ENCODE measurements at places on chromosomes 12 and 14.

- DNase-seq: no peak
These were observed 46.3 kb downstream of the NTS start for GRCh38 chr12:85920324-85920947.

DNA sequence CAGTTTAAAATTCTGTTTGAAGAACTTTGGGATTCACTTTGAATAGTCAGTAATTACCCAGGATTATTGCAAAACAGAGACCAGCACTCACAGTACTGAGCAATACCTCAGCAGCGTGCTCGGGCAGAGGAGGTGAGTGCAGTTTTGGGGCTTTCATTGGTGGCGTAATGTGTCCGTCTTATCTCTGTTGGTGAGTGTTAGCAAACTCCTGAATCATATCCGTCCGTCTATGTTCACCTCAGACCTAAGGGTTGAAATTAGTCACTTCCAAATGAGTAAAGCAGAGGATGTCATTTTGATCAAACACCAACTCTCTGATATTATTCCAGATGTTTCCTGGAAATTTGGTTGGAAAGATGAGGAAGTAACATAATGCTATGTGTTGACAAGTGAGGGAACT lies 82.8 kb downstream of the BORCS5 start:
- DNase-seq: no peak

DNA sequence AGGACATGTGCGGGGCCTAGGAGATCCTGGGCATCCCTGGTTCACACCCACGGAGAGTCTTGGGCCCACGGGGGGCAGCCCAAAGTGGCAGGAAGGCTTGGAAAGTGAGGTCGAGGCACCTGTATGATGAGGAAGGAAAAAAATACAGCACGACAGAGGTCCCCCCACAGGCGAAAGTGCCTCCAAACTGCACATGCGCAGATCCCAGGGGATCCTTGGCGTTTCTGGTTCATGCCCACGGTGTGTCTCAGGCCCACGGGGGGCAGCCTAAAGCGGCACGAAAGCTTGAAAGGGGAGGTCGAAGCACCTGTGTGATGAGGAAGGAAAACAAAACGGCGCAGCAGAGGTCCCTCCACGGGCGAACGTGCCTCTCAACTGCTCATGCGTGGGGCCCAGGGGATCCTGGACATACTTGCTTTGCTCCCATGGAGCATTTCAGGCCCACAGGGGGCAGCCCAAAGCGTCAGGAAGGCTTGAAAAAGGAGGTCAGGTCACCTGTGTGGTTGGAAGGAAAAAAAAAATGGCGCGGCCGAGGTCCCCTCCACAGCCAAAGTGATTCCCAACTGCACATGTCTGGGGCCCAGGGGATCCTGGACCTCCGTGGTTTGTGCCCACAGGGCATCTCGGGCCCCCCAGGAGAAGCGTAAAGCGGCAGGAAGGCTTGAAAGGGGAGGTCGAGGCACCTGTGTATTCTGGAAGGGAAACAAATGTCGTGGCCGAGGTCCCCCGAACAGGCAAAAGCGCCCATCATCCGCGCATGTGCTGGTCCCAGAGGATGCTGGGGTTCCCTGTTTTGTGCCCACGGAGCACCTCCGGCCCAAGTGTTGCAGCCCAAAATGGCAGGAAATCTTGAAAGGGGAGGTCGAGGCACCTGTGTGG lies 582.6 kb downstream of the ALG10 start:
- DNase-seq: no peak

DNA sequence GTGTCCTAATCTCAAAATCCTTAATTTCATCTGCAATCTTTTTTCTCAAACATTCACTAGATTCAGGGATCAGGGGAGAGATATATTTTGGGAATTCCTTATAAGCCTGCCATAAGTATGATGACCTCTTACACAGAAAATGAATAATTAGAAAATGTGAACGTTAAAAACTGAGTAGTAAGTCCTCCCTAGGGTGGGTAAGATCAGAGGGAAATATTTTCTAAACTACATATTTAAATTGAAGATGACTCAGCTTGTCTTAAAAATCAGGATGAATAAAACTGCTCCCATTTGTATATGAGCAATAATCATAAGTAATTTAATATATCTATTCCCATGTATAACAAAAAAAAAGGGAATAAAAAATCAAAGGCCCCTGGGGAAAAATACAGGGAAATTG lies 935.5 kb downstream of the TMTC2 start:
- no peak for DNase-seq

DNA sequence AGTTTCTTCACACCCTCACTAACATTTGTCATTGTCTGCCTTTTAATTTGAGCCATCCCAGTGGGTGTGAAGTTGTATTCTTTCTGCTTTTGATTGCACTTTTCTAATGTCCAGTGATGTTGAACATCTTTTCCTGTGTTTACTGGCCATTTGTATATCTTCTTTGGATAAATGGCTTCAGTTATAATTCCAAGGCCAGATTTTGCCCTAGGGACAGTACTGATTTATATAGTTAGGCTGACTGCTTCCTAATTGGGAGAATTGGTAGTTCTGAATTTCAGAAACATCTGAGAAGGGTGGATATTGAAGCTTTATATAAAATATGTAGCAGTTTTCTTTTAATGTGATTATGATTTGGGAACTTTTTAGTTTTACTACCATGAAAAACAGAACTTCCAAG lies 97.4 kb downstream of the BORCS5 start:
- no peak for DNase-seq

GRCh38 chr12:109580684-109581333 lies 7.2 kb downstream of the MVK start:
- DNase-seq: no peak

GRCh38 chr12:66693901-66694513 lies 15.1 kb upstream of the GRIP1 start:
- DNase-seq: peak; percentile 28

DNA sequence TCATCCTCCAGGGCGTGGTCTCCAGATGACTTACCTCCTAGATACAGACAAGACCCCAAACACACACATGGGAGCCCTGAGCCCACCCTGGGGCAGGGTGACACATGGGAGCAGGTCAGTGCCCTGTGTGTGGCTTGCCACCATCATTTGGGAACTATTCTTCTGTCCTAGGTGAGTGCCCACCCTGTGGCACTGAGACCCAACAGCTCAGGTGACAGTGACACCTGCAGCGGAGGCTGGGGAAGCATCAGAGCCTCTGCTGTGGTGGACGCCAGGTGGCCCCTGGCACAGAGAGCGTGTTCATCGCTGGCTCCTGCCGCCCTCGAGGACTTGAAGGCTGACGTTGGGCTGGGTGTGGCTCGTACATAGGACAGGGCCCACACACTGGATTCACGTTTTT lies 23.0 kb downstream of the SFSWAP start:
- no peak for DNase-seq

GRCh38 chr14:104087505-104087904 lies 2.0 kb downstream of the ASPG start:
- no peak for DNase-seq

GRCh38 chr12:53805067-53805466 lies 53.3 kb upstream of the CISTR start:
- no peak for DNase-seq

GRCh38 chr12:93115198-93115601 lies 186.1 kb upstream of the EEA1 start:
- DNase-seq: no peak

- no peak for DNase-seq
These were observed 5.8 kb downstream of the TRIP11 start for GRCh38 chr14:92033906-92034687.

DNA sequence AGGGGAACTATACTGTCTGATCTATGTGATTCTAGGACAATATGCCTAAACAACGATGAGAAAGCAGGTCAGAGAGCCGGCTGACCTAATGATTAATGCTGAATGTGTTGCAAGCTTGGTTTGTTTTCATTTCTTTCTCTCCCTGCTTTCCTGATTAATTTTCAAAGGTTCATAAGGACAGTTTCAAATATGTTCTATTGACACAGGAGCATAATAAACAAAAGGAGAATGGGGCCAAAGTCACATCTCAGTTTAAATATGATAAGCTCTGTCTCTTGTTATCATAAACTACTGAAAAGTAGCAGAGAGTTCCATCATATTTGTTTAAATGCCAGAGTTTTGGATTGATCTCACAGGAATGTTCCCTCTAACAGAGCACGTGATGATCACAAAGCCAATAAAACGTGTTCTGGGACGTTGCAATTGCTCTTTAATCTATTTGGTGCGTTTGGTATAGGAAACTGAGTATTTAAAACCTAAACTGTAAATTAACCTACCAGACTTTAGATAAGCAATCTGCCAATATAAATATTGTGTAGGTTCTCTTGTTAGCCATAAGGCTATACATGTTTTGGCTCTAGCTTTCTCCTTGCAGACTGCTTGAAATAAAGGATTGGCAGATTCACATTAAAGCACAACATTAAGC lies 3.7 kb upstream of the HSD17B6 start:
- DNase-seq: no peak

DNA sequence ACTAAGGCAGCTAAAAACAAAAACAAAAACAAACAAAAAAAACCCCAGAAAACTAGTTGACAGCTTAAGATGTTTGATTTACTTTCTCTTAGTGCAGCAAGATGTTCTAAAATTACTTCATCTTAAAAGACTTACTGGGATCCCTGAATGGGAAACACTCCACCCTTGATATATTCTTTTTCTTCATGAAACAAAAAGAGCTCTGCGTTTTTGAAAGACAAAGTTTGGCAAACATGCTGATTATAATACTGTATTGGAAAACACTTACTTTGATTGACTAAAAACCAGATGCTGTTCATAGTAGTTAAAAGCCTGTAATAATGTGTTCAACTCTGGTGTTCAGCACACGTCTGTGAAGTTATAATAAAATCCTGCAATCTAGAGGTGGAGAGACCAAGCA lies 136.8 kb downstream of the SRGAP1 start:
- DNase-seq: no peak

DNA sequence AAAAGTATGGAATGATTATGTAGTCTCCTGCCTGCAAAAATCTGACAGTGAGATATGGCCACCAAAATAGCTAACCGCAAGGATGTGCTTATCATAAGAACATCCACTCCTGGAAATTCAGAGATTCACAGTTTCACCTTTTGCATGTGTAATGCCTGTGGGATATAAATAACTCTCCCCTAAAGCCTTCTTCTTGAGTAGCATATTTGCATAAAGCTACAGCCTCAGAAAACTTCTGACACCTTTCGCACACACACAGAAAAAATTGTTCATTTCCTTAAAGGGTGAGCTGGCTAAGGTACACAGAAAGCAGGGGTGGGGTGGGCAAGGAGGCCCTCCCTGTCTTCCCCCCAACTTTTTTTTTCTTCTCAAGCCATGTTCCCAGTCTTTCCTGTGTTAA lies 3.1 kb upstream of the IGF1 start:
- no peak for DNase-seq

GRCh38 chr12:74620921-74621320 lies 83.3 kb downstream of the ATXN7L3B start:
- no peak for DNase-seq

- peak; percentile 17 for DNase-seq
These were observed 15.8 kb downstream of the CCND2 start for GRCh38 chr12:4289231-4289878.

GRCh38 chr14:71521238-71522135 lies 410.7 kb upstream of the RGS6 start:
- DNase-seq: no peak

DNA sequence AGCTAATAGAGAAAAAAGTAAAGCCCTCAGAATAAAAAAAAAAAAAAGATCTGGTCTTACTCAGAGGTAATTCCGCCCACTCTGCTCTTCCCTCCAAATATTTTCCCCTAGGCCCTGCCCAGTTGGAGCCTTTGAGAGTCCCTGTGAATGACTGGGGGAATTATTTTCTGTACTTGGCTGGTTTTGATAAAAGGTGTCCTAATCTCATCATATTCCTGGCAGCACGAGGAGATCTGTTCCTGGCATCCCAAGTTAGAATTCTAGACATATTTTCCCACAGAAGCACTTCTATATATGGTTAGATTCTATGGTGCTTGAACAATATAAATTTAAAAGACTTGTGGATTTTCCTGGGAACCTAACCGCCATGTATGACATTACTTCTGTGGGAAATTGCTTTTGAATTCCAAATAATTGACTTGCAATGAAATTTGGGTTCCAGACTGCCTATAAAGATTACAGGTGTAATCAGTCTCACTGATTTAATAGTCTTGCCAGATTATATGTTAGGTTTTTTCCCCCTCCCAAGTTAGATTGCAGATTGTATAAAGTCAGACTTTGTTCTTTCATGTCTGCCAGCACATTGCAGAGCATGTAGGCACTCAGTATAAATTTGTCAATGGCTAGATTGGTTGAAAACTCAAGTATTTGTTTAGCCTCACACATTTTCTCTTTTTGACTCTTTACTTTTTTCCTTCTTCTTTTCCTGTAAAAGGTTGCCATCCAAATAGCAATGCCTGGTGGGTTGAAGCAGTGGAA lies 12.3 kb downstream of the GPX2 start:
- DNase-seq: peak; percentile 49

GRCh38 chr14:105069871-105070759 lies 4.9 kb upstream of the GPR132 start:
- no peak for DNase-seq

DNA sequence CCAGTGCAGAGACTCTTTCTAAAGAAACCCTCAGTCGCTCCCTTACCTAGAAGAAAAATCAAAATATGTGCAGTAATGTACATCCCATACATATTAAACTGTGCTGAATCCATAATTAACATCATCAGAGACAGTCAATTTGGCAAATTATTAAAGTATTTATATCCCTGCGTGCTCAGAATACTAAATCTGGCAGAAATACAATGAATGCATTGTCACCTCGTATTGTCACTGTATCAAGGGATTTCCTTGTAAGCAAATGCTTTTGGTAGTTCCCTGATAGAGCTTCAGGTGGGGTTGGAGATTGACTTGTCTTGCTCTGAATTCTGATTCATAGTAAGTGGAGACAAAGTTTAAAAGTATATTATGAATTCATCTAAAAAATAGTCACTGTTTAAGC lies 319.1 kb downstream of the PPFIA2 start:
- DNase-seq: no peak

- no peak for DNase-seq
These were observed 63.7 kb downstream of the SLC24A4 start for GRCh38 chr14:92386637-92387036.

All from right hindlimb (tissue), 1 donor.